ENCODE measurements at places on chromosomes 5 and 9.
A peak's percentile ranks its signal among the peaks of the same experiment; 100 is the strongest.

DNA sequence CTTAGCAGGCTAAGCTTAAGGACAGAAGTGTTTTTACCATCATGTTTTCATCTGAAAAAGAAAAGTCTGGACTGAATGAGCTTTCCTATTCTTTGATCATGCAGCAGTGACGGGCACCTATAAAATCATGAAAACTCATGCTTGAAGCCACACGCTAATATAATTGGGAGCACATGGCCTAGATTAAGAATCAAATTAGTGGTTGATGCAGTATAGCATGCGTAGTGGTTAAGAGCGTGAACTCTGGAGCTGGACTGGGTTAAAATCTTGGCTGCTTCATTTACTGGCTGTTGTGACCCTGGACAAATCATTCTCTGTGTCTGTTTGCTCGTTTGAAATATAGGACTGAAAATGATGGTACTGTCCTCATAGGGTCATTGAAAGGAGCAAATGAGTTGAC is 49.9 kb upstream of the IL13 start:
- DNase-seq = no peak

GRCh38 chr9:5851445-5851844 is 18.5 kb upstream of the ERMP1 start:
- DNase-seq = peak; percentile 42

DNA sequence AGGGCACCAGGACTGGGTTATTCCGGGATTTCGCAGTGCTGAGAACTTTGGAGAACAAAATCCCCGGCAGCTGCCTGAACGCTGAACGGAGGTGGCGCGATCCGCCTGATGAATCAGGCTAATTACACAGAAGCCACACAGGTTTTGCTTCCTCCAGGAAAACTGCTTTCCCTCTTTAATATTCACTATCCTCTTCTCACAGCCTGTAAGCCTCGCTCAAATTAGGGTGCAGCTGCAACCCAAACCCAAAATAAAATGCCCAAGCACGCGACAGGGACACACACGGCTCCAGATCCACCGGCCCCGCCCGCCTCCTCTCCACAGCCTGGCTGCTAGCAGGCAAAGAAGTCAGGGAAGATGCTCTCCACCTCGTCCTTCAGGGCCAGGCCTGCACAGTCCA is 6.0 kb downstream of the SOHLH1 start:
- no peak for DNase-seq

DNA sequence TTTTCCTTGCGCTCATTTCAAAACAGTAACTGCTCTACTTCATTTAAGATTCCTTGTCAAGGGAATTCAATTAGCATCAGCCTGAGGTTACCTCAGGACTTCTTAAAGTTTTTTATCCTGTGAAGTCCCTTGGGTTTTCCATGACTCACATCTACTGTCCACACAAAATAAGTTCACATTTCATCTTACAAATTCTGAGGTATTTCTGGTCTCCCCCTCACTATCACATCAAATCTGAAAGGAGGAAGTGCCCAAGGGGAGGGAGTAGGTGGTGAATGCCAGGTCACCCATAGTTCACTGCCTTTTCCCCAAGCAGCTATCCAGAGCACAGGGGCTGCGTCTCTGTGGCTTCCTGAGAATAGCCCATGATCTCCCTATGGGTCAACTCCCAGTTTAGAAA is 227.1 kb upstream of the NREP start:
- no peak for DNase-seq

- no peak for DNase-seq
Measured at GRCh38 chr9:127204771-127205470, 59.7 kb upstream of the GARNL3 start.

GRCh38 chr9:74771672-74772071 is 116.0 kb downstream of the TRPM6 start:
- no peak for DNase-seq

DNA sequence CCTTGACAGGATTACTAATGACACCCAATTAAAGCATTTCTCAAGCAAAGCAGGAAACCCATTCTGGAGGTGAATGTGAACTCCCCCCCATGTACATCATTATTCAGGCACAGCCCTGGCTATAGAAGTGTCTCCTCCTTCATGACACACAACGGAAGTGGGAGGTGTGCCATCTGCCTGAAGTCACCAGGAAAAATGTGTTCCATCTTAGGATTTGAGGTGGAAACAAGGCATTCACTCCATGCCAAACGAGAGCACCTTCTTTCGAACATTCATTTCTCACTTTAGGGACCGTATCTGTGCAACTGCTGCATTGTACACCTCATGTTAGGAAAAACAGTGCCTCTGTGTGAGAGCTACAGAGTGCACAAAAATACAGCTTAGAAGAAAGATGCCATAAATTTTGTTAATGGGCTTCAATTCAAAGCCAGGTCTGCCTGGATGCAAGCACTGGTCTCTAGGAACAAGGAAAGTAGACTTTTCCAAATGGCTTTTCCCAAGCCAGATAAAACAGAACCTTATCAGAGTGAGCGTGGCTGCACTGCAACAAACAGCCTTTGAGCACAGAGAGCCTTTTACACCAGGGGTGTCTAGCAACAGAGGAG is 19.4 kb downstream of the GOLM1 start:
- no peak for DNase-seq

- no peak for DNase-seq
Measured at GRCh38 chr5:72543811-72544210, 36.6 kb upstream of the ZNF366 start.
